ENCODE measurements at places on chromosomes 7 and 10.

- DNase-seq, result no peak
Measured at GRCh38 chr7:141456298-141456697, 94.9 kb upstream of the AGK start.

DNA sequence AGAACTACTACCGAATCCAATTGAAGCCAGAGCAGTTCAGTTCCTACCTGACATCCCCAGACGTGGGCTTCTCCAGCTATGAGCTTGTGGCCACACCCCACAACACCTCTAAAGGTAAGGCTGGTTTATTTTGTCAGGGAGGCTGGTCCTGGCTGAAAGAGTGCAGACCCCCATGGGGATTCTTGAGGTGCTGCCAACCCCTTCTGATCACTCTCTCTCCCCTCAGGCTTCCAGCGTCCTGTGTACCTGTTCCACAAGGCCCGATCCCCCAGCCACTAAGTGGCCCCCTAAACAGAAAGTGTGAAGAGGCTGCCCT lies 3.1 kb downstream of the PPP1R35 start:
- no peak for DNase-seq

- no peak for DNase-seq
Measured at GRCh38 chr10:43453266-43453831, 16.4 kb downstream of the ZNF487 start.

- no peak for DNase-seq
Measured at GRCh38 chr10:78576276-78576675, 492.5 kb upstream of the ZMIZ1 start.

- no peak for DNase-seq
Measured at GRCh38 chr7:149673006-149673405, 100.4 kb downstream of the ZNF467 start.

DNA sequence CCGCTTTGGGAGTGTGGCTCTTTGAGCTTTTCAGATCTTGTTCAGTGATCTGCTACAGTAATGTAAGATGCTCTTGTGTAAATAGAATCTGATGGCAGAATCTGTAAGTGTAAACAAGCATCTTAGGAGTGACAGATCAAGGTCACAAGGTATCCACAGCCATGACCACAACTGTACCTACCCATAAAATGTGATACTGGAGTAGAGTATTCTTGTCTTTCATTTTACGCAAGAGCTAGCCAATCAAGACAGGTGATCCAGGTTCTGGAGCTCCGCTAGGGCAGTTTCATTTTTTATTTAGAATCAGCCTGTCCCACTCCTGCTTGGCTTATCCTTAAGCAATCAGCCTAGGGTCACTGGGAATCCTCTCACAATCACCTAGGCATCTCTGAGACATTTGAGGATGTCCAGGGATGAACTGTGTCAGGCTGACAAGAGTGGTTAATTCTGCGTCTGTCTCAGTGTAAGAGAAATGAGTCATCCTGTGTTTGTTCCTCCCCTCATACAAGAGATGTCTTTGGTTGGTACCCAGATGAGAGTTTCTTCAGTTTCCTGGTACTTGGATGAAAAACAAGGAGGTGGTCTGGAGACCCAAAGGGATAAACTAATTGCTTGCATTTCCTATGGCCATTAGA lies 13.6 kb downstream of the ZNF138 start:
- DNase-seq, result no peak

GRCh38 chr10:125156196-125156595 lies 4.2 kb downstream of the CTBP2 start:
- no peak for DNase-seq

GRCh38 chr7:30572212-30572841 lies 22.4 kb upstream of the GARS1 start:
- DNase-seq, result no peak

GRCh38 chr10:69965086-69965485 lies 87.6 kb upstream of the MACROH2A2 start:
- no peak for DNase-seq

- no peak for DNase-seq
Measured at GRCh38 chr10:2949948-2950354, 117.4 kb upstream of the PFKP start.

DNA sequence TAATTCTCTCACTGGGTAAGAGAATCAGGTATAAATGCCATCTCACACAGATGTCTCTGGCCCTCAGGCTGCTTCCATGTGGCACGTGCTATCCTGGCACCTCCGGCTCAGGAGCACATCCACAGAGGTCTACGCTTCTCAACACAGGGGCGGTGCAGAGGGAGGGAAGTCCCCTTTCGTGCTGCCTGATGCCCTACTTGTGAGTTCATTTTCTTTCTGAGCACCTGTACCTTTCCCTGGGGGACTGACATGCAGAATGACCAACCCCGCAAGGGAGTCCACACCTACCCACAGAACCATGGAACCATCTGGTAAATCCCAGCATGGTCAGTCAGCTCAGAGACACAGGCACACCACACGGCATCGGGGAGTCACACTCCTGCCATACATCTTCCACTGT lies 99.0 kb upstream of the SAMD8 start:
- no peak for DNase-seq

GRCh38 chr10:62813981-62814380 lies 2.2 kb downstream of the EGR2 start:
- no peak for DNase-seq

GRCh38 chr7:19094598-19095352 lies 22.7 kb downstream of the TWIST1 start:
- no peak for DNase-seq

DNA sequence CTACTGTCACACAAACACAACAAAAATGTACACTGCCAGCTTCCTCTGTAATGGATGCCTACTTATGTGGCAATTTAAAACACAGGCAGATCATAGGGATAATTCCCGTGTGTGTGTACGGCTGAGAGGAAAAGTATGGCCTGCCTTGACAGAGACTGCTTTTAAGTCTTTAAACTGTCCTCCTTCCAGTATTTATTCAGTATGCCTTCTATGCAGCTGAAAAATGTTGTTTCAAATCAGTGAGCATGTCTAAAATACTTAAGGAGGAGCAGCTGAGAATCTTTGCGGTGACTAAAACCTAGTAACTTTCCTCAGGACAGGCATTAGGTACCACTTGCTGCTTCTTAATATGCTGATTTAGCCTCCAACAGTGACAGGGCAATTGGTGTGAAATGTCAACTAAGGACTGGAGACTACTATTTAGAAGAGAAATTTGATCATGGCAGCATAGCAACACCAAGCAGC lies 126.3 kb downstream of the CACNA2D1 start:
- no peak for DNase-seq

GRCh38 chr7:24216576-24217125 lies 67.3 kb upstream of the NPY start:
- no peak for DNase-seq

DNA sequence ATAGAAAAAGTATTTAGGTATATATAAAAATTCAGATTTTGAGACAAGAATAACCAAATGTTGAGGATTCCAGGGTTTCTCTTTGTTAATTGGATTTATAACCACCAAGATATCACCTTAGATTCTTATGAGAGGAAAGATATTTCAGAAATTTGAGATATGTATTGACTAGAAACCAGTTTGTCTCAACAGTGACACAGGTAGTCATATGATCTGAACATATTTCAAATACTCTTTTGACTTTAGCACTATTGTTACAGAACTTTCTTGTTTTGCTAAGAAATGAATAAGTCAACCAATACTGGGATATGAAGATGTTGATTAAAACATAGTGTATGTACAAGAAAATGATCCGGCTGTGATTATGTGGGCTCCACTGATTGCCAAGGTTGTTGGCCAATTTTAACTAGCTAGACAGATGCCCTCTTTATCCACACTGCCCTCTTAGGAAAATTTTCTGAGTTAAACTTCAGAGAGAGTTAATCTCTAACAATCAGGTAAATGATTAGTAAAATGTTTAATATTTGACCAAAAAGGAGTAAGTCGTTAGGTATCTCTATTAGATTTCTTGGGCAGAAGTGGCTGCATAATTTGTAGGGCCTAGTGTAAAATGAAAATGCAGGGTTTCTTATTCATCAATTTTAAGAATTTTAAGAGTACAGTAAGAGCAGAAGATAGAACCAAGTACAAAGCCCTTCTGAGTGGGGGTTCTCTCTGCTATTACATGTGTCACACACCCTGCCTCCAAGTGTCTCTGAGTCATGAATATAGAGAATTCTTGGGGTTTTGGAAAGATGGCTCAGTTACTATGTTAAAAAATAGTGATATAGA lies 376.0 kb downstream of the TFEC start:
- no peak for DNase-seq

DNA sequence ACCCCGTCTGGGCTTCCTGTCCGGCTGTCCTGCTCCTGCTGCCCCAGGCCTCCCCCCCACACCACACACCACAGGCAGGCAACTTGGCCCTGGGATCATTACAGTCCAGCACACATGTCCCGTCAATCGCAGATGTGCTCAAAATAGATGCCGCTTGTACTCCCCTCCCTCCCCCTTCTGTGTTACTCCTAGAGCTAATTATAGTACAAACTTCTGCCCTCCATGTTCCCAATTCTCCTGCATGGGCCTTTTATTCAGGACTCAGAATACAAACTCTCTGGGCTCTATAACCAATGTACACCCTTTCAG lies at the start of gene SYNPO2L:
Gene SYNPO2L, minus strand, starts transcription at position 40 of the 309 bp plus-strand sequence. CDS start 107 bp downstream, outside the sequence.
- no peak for DNase-seq

- DNase-seq, result no peak
Measured at GRCh38 chr7:7639847-7640220, 718 bp upstream of the UMAD1 start.

- no peak for DNase-seq
Measured at GRCh38 chr10:132319853-132320653, 11.9 kb upstream of the LRRC27 start.

DNA sequence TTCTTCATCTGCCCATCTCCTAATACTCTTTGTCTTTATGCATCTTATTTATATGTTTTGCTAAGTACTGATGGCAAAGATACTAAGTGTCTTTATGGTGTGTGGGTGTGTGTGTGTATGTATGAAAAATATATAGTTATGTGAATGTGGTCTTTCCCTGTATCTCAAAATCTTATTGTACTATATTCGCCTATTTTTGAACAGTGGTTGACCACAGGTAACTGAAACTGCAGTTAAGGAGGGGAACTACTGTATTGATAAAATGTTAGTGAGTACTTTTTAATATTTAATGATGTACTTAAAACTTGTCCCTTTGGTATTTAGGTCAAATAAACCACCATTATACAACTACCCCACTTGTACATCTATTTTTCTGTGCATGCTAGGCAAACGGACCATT lies 85.9 kb downstream of the ADD3 start:
- no peak for DNase-seq

DNA sequence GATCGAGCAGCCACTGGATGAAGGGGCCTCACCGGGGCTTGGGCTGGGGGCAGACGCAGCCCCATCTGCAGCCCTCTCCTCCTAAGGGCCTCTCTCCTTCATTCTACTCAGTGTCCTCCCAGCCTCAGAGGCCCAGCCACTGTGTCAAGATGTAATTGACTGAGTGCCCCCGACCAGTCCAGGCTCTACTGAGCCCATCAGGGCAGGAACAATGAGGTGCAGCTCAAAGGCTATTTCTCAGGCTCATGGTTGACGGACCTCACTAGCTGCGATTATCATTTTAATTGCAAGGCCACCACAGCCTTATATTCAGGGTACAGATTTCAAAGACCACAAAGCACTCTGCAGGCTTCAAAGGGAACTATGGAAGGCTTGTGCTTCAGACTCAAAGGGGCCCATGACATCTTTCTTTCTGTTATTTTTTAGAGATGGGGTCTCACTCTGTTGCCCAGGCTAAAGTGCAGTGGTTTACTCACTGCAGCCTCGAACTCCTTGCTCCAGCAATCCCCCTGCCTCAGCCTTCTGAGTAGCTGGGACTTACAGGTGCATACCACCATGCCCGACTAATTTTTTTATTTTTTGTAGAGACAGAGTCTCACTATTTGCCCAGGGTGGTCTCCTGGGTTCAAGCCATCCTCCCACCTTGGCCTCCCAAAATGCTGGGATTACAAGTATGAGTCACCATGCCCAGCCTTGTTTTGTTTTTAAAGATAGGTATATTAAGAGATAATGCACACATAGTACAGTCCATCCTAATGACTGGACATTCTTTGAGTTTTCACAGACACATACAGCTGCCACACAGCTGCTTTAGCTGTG lies 23.7 kb downstream of the SLC29A3 start:
- no peak for DNase-seq

- DNase-seq, result no peak
Measured at GRCh38 chr10:113222207-113222606, 272.2 kb downstream of the TCF7L2 start.

DNA sequence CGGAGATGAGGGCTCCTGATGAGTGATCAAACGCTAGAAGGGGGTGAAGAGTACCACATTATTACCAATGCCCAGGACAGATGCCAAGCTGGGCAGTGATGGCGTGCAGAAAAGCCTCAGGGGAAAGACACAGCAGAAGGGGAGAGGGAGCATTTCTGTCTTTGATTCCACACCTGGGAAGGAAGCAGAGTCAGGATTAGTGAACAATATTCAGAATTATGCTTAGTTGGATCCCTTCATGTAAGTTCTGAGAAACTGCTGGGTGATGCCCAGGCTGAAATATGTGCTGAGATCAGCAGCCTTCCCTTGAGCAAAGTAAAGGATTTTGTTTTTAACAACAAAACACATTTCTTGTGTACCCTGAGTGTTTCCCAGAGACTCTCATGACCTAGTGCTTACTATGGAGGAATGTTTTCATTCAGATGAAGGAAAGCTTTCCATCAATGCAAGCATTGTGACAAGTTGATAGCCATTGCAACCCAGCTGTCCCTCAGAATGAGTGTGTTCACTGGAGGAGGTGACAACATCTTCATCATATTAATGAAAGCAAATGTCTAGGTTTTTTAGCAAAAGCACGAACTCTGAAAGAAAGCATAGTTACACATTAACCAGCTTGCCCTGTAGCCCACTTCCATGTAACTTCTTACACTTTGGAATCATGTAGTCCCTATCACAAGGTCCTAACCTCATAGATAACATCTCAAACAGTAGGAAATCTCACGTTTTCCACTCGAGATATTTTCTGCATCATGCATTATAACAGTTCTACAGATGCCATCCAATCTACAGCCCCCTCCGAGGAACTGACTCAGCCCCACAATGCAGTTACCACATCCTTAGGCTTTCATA lies 23.8 kb upstream of the AKR1C1 start:
- DNase-seq, result no peak

DNA sequence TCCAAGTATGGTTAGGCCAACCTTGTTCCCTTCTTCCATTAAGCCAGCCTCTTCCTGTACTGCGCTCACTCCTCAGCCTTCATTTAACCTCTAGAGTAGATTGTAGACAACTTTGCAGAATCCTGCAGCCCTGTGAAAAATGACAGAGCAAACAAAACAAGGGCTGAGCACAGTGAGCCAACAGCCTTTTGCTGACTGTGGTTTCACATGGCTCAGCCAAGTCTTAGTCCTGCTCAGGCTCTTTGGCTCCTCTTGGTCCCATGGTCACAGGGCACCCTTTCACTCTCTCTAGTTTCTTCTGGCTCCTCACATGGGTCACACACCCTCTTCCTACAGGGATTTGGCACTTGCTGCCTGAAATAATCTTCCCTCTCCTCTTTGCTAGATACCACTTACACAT lies 900.3 kb downstream of the CCSER2 start:
- DNase-seq, result no peak

All from stimulated activated CD8-positive, alpha-beta memory T cell treated with anti-CD3 and anti-CD28 coated beads, Interleukin-15, amount 100 ng/mL, for 24 hours (primary cell).